AG04450 (cell line): ENCODE measurements at places on chromosomes 2 and 18.

- DNase-seq: no peak
These were observed 37.5 kb downstream of the MAP4K3 start for GRCh38 chr2:39399570-39399969.

GRCh38 chr2:10085668-10086059, 5.5 kb upstream of the CYS1 start:
- no peak for DNase-seq

DNA sequence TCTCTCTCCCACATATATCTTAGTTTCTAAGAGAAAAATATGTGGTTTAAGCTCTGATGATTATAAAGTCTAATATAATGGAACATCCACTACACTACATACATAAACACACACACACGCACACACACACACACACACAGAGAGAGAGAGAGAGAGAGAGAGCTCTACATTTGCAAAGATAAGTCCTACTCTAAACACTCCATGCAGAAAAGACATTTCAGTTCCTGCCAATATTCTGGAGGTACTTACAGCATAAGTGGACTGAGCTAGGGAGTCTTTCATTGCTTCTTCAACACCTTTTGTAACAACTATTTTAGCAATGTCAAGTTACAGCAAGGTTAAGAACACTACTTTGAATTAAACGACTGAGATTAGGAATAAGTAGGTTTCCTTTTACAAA, 80.1 kb downstream of the FIGN start:
- no peak for DNase-seq

- no peak for DNase-seq
These were observed 110.5 kb downstream of the TCF4 start for GRCh38 chr18:55477499-55477859.

DNA sequence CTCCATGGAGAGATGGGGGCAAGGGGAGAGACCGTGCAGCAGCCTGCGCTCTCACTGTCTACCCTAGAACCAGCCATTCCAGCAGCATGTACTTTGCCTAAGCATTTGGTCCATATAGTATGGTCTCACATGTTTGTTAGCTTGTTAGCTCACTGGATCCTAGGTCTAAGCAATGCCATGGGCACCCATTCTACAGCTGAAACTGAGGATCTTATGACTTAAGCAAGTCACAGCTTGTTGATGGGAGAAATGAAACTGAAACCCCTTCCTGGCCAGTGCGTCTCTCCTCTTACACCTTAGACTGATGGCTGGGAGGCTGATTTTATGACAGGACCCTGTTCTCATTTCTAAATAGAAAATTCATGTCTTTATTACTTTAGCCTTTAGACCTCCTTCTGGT, 90.1 kb downstream of the EPAS1 start:
- no peak for DNase-seq

- no peak for DNase-seq
These were observed 107.5 kb upstream of the SERPINE2 start for GRCh38 chr2:224146356-224147160.
